ENCODE measurements at places on chromosomes 3 and 15.

GRCh38 chr3:186930641-186931531 is 560 bp downstream of the ST6GAL1 start:
- DNase-seq, result no peak

GRCh38 chr3:90055666-90056065 is 948.2 kb downstream of the EPHA3 start:
- DNase-seq, result no peak

DNA sequence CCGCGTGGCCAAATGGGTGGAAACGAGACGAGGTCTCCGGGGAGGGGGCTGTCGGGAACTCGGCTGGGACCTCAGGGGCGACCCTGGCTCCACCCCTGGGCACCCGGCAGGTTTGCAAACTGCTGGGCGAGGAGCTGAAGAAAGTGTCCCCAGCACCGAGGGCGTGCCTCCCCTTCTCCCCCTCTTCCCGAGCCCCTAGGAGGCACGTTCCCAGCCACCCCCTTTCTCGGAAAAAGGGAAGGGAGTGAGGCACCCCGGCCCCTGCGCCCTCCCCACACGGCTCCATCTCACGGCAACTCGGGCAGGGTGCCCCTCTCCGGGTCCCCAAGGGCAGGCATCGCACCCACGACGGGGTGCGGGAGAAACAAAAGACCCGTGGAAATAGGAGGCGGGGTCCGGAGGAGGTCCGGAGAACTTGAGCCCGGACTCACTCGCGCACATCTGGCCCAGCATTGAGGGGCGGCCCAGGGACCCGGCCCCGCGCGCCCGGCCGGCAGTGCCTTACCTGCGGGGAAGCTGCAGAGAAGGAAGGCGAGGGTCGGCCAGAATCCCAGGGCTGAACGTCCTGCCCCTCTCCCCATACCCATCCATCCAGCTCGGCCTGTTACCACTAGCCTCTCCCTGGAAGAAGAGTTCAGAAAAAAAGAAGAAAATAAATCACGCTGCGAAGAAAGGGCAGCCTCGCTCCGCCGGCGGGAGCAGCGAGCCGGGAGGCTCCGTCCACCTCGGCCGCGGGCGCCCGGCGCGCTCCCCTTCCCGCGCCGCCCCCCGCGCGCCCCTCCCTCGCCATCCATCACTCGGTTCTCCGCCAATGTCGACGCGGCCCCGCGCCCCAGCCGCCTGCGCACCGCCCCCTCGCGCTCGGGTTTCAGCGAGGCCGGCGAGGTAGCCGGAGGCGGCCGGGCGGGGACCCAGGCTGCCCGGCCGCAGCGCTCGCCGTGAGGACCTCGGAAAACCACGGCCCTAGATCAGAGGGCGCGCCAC is 16.3 kb downstream of the RGMA start:
- peak; percentile 71 for DNase-seq

DNA sequence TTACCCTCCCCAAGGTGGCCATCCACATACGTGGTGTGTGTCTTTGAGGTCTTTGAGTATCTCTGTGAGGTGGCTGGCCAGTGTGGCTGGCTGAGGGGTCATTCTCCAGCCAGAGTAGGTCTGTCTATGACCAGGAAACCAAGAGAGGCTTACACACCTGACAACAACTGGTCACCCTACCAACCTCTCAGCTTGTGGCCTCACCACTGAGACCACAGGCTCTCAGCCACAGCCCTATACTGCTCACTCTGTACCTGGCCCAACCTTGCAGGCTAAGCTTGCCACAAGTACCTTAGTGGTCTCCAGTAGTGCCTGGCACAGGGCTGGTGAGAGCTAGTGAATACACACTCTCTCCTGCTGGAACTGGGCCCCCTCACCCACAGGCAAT is 5.1 kb downstream of the HEMK1 start:
- DNase-seq, result no peak

DNA sequence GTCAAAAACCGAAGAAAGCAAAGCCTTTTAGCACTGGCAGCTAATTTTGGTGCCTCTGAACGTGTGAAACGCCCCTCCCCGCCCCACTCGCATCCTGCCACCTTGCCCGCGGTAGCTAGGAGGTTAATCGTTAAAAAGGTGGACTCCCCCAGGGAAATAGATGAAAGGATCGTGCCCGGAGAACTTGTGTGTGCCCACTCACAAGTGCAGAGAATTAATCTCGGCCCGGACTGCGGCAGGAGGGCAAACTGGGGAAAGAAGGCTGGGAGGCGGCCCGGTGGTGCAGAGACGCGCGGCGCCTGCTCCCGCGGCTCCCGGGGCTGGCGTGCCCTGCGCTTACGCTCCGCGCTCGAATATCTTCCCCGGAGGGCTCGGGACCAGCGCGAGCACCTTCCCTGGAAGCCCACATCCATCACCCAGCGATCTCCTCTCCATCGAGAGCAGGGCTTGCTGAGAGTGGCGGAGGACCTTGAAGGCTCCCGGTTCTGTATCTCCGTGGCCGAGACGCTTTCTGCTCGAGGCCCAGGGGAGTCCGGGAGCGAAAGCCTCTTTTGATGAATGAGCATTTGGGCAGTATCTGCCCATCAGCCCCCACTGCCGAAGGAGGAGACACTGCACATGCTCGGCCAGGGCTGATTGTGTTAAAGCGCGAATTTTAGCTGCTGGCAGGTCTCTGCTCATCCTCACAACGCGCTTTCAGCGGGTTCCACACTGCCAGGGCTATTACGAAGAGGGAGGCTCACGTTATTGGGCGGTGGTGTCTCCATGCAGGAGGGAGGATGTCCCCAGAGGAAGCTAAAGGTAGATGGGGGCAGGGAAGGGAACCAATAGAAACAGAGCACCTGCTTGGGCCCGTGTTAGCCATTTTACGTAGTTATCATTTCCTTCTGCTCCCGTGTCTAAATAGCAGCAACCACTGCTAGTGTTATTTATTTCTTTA is 1.3 kb upstream of the SPTSSB start:
- DNase-seq, result peak; percentile 96

- DNase-seq, result peak; percentile 83
These were observed 109.1 kb upstream of the LRIG1 start for GRCh38 chr3:66609660-66610561.

GRCh38 chr3:119034256-119035013 is at the start of gene IGSF11:
Gene IGSF11, minus strand, starts transcription at chr3:119034846. Its CDS starts 264 bp downstream, at chr3:119034582.
- DNase-seq, result peak; percentile 84

DNA sequence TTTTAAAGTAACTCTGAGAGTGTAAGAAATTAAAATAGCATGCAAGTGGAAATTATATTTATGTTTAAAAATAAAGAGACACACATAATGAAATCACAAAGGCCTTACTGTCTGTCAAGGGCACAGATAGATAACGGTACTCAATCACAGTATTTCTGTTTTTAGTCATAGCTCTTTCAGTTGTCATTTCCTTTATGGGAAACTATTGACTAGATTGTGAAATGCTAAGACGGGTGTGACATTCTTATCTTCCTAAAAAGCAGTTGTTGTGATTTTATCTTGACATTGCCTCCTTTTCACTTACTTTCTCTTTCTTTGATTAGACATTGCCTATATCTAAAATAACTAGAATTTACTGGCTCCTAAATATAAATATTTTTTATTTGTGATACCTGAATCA is 100.1 kb upstream of the PLSCR5 start:
- DNase-seq, result no peak

GRCh38 chr3:141938011-141938500 is 61.6 kb downstream of the ATP1B3 start:
- no peak for DNase-seq

DNA sequence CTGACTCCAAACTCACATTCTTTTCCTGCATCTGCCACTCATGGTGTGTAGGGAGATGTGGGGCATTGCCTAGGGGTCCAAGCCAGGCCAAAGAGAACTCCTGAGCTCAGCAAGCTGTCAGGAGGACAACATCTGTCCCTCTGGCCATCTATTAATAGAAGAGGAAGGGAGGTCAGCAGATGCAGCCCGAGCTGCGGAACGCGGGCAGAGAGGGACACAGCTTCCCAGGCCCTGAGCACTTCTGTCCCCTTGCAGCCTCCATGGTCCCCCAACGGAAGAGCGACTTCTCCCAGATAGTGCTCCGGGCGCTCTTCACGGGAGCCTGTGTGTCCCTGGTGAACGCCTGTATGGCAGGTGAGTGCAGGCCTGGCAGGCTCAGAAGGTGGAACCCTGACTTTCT is 37.3 kb upstream of the PDE8A start:
- DNase-seq, result no peak

DNA sequence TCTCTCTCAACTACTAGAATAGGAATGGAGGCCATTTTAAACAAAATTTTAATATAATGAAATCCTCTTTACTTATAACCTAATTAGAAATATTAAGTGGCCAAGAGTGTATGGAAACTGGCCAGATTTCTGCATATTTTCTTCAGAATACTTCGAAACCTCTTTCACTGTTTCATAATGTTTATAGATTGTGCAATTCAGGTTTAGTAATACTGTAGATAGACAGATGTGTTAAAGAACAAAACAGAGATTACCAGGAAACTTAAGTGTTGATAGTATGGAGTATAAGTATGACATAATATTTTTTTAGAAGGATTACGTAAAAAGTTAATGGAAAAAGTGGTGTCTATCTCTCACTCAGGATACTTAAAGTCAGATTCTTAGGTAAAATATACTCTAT is 4.7 kb downstream of the ABHD5 start:
- DNase-seq, result no peak

GRCh38 chr15:28006116-28006905 is 92.8 kb downstream of the OCA2 start:
- DNase-seq, result no peak

- DNase-seq, result no peak
These were observed 28.8 kb downstream of the KNG1 start for GRCh38 chr3:186746008-186746407.

- no peak for DNase-seq
These were observed 70.2 kb upstream of the ST3GAL6 start for GRCh38 chr3:98692787-98693473.

DNA sequence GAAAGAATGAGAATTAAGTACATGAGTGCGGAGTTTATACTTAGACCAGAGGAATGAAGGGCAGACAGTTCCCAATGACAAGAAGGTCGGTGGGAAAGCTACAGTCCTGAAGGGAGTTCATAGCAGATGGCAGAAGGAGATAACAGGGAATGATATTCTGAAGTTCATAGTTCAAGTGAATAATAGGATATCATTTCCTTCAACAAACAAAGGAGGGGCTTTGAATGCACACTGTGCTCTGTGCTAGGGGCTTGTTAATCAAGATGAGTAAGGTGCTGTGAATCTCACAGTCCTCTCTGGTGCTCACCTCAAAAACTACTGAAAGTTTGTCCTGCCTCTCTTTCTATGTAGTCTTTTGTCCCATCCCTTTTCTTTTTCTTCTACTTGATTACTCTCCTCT is 41.9 kb downstream of the SIDT1 start:
- no peak for DNase-seq

- no peak for DNase-seq
These were observed 207.2 kb upstream of the TPM1 start for GRCh38 chr15:62835351-62835750.

DNA sequence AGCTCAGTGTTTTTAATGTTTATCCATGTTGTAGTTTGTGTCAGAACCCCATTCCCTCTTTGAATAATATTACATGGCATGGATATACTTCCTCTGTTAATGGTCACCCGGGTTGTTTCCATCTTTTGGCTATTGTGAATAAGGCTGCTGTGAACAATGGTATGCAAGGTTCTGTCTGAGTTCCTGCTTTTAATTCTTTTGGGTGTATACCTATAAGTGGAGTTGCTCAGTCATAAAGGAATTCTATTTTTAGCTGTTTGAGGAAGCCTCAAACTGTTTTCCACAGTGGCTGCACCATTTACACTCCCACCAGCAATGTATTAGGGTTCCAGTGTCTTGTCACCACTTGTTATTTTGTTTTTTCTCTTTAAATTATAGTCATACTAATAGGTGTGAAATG is 99.6 kb downstream of the SLC25A26 start:
- no peak for DNase-seq

DNA sequence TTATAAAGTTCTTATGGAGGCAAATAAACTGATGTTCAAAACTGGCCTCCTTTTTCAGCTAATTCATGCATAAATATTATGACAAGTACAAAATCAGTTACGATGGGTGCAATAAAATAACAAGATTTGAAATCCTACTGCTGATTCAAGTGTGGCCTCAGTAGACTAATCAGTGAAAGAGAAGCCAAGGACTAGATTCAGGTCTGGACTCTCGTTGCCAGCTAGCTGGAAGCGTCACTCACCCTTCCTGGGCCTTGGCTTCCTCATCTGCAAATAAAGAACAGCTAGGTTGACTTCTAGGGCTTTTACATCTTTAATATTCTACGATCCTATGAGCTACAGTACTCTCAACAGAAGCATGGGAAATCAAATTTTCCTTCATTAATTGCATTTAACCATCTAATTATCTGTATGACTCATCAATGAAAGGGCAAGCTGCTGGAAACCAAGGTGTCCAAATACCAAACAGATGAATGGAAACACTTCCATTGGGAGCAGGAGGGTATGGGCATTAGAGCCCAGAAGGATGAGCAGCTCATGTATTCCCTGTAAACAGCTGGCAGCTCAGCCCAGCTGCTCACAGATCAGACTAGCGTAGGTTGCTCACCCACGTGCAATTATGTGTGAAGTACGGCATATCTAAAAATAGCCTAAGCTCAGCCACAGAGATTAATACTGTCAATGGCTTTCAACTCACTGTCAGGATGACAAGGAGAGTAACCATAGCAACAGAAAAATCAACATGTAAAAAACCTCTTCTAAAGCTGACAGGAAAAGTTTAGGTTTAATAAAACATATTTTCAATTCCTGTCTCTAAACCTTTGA is 294.8 kb downstream of the PLCL2 start:
- DNase-seq, result no peak

DNA sequence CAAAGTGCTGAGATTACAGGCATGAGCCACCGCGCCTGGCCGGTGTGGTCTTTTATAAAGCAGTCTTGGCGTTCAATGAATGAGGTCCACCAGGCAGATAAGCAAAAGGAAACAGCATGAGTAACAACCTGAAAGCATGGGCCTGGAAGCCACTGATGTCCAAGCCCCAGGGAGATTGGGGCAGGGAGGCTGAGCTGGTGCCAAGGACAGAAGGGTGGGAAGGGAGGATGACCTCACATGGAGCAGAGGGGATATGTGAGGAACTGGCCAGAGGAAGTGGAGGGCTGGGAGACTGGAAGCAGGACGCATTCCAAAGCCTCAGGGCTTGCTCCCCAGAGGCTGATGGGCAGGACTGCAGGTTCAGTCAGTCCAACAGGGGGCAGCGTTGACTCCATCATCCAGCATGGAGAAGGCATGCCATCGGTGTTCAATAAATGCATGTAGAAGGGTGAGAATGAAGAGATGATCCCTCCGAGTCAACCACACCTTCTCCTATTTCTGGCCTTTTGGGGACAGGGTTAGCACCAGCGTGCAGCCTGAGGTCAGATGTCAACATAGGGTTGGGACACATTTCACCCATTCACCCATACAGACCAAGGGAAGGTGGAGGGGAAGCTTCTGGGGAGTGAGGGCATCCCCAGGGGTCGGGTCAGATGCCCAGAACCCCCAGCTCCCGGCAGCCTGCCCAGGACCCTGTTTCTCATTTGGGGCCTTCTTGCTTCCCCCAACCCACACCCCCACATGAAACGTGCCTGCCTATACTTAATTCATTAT is 14.8 kb downstream of the MYL3 start:
- DNase-seq, result no peak

GRCh38 chr3:24052446-24052845 is 107.4 kb downstream of the NR1D2 start:
- no peak for DNase-seq

- DNase-seq, result no peak
These were observed 103.1 kb downstream of the ABHD5 start for GRCh38 chr3:43793648-43794372.

- DNase-seq, result peak; percentile 88
These were observed 262.0 kb upstream of the UMPS start for GRCh38 chr3:124467980-124468902.

Data from NCI-H2081 (cell line).